ENCODE measurements at places on chromosomes 7 and 10. TPM values are rescaled to one million over a fixed set of nuclear protein-coding genes. Genes with fewer than 3 reads are reported as not detected.

Gene C7orf33
- not detected for total RNA-seq

Gene CLRN3
- total RNA-seq: not detected

GRCh38 chr10:61136139-61136538, 192.2 kb upstream of the RHOBTB1 start:
- no peak for DNase-seq

- DNase-seq: no peak
Measured at GRCh38 chr10:6056411-6057135, 5.6 kb downstream of the IL2RA start.

- DNase-seq: no peak
Measured at GRCh38 chr7:105594034-105594433, 12.7 kb upstream of the EFCAB10 start.
